Activated CD8-positive, alpha-beta memory T cell treated with anti-CD3 and anti-CD28 coated beads for 48 hours (primary cell): ENCODE measurements at places on chromosomes 7 and 10.

GRCh38 chr7:122453432-122453831 is 148.9 kb upstream of the FEZF1 start:
- DNase-seq = no peak

DNA sequence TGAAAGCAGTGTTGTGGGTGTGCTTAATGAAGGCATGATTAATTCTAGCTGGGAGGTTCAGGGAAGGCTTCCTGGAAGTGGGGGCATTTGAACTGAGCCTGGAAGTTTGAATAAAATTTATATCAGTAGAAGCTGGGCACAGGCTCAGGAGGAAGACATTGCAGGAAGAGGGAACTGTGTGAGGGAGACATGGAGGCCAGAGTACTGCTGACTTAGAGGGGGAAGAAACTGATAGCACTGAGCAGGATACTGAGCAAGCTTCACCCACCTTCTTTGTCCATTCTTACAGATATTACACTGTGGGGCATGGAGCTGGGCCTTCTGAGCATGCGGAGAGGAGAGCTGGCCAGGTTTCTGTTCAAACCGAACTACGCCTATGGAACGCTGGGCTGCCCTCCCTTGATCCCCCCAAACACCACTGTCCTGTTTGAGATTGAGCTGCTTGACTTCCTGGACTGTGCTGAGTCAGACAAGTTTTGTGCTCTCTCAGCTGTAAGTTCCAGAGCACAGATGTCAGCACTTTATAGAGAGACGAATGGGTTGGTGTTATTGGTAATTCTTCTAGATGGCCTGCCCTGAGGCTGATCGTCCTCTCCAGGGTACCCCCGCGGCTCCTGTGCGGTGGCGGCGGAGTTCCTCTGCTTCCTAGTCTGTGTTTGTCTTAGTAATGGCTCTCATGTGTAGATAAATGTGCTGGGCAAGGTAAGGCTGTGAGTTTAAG is 2.1 kb downstream of the FKBP6 start:
- no peak for DNase-seq

DNA sequence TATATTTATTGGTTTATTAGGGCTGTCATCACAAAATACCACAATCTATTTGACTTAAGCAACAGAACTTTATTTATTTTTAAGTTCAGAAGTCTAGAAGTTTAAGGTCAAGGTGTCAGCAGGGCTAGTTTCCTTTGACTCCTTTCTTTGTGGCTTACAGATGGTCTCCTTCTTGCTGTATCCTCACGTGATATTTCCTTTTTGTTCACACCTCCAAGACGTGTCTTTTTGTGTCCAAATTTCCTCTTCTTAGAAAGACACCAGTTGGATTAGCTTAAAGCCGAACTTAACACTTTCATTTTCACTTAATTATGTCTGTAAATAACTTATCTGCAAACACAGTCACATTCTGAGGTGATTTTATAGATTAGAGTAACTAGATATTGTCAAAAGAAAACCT is 631.4 kb upstream of the POT1 start:
- DNase-seq = no peak

GRCh38 chr7:119228482-119228881 is 1004.0 kb downstream of the ANKRD7 start:
- DNase-seq = no peak

DNA sequence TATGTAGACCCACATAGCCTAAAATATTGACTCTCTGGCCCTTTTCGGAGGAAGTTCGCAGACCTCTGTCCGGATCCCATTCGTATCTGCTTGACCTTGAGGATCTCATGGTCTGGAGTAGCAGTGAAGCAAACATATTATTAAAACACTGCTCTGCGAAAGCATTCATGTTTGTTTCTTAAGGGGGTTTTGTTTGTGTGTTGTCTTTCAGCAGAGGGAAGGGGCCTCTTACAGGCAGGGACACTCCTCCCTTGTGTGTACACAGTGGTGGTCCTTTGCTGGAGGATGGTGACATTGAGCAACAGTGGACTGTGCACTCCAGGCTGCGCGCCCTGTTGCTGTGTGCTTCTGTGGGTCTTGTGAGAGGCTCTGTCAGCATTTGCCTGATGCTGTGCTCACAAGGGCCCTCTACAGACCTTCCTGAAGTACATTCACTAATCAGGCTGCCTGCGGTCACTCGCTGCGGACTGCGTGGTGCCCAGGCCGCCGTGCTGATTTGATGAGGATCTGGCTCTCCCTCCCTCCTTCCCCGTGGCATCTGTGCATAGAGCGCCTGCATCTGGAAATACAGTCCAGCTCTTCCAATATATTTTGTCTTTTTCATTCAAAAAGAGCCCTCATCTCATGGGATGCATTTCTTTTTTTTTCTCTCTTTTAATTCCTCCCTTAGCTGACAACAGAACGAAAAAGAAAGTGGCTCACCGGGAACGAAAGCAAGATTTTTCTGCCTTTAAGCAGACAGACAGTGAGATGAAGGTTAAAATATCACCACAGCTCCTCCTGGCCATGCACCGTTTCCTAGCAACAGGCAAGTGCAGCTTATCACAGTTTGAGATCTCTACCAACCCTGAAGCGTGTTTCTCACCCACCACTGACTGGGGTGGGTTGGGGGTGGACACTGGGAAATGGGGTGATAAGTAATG is 135.8 kb downstream of the CNNM2 start:
- no peak for DNase-seq

- DNase-seq = peak; percentile 67
Observed at GRCh38 chr10:88728107-88728763, 22.2 kb downstream of the LIPK start.

GRCh38 chr7:150924369-150924781 is 53.7 kb downstream of the KCNH2 start:
- DNase-seq = no peak

DNA sequence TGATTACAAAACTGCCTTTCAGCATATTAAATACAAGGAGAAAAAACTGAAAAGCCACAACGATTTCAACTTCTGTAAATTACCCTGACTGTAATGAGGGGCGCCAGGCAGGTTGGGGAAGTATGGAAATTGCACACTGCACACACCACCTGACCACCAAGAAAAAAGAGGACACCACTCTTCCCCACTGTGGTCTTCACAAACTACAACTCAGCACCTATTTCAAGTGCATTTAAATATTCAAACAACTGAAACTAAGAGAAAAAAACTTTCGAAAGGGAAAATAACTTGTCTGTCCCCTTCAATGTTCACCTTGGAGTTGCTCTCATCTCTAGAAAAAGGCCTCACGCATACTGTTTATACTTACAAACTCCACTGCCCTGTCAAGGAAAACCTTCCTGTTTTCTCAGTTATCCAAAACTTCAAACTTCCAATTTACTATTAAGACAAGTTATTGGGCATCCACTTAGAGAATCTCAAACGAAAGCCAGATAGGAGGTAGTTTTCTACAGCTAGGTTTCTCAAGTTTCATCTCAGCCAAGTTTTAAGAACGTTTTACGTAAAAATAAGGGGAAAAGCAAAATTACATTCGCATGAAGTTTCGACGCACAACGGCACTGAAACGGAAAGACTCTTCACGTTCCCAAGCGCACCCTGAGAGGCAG is 1.4 kb downstream of the LARP4B start:
- DNase-seq = no peak

- no peak for DNase-seq
Observed at GRCh38 chr7:116726713-116727431, 54.9 kb downstream of the MET start.

GRCh38 chr7:140646931-140647647 is 6.5 kb upstream of the DENND2A start:
- no peak for DNase-seq

DNA sequence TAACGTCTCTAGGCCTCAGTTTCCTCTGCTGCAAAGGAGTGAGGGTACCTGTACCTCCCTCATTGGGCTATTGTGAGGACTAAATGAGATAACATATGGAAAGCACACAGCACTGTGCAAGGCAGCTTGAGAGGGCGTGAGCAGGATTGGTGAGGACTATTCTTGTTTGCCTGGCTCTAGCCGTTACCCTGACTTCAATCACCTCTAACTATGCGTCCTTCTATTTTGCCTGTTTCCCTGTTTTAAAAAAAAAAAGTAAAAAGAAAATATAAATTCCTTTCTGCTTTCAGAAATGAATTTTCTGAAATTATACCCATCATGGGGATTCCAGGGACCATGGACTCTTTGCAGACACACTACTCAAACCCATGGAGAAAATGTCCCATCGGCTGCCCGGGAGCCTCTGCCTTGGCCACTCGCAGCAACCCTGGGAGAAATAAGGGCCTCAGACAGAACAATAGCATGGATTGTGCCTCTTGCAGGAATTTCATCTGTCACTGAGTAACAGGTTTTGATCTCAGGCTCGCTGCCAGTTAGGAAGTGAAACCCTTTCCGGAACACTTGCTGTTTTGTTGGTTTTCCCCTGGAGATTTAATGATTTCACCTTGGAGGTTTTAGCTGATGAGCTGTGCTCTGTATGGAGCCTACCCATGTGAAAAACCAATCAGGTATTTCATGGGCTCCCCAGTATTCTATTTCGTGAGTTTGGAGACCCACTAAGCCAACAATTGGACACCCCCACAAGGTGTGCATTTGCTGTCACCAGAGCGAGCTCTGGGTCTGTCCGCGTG is 55.6 kb downstream of the STEAP1B start:
- no peak for DNase-seq
